Foreskin keratinocyte (primary cell): ENCODE measurements at places on chromosomes 13 and 19.
A peak's percentile ranks its signal among the peaks of the same experiment; 100 is the strongest.

DNA sequence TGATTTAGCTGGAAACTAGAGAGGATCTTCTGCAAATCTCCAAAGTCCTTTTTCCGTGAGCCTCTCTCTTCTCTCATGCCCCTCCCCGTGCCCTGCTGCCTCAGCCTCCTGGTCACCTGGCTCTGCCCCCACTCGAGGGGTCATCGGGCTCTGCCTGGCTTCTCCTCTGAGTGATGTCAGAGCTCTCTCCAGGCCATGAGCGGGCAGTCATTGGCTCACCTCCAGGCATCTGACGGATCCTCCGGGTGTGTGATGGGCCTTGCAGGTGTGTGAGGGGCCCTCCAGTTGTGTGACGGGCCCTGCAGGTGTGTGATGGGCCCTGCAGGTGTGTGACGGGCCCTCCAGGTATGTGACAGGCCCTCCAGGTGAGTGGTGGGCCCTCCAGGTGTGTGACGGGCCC, 10.3 kb upstream of the GAS6 start:
- no peak for DNase-seq

GRCh38 chr19:40210889-40211288, 7.3 kb downstream of the TTC9B start:
- no peak for DNase-seq

GRCh38 chr19:35738021-35738886, 4.0 kb downstream of the IGFLR1 start:
- no peak for DNase-seq

- peak; percentile 92 for DNase-seq
These were observed 395.9 kb downstream of the KCNRG start for GRCh38 chr13:50410921-50411746.

DNA sequence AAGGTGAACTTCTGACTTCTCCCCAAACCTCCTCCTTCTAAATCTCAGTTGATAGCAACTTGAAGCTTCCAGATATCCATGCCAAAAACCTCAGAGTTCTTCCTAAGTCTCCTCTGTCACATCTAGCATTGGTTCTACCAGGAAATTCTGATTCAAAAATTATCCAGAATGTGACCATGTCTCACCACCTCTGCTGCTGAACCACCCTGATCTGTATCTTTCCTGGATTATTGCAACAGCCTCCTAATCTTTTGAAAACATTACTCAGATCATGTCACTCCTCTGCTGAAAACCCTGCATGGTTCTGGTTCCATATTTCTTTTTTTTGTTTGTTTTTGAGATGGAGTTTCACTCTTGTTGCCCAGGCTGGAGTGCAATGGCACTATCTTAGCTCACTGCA, 78.7 kb upstream of the TNFSF11 start:
- DNase-seq, result no peak

- DNase-seq, result no peak
These were observed 680.8 kb downstream of the SLITRK1 start for GRCh38 chr13:83201506-83201905.
